ENCODE measurements at places on chromosomes 16 and 17.
A peak's percentile ranks its signal among the peaks of the same experiment; 100 is the strongest.

DNA sequence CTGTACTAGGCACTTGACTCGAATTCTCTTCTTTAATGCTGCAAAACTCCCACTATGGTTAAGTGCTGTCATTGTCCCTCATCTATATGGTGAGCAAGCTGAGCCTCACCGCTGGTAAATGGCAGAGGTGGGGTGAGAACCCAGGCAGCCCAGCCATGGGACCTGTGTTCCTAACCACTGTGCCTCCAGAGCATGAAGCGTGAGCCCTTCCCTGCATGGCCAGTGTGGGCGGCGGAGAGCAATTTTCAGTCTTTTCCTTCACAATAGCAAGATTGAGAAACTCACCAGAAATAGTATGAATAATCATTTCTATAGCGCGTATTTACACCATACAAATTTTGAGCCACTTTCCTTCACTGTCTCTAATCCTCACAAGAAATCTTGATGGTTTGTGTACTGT, 9.2 kb downstream of the BFAR start:
- DNase-seq = no peak

DNA sequence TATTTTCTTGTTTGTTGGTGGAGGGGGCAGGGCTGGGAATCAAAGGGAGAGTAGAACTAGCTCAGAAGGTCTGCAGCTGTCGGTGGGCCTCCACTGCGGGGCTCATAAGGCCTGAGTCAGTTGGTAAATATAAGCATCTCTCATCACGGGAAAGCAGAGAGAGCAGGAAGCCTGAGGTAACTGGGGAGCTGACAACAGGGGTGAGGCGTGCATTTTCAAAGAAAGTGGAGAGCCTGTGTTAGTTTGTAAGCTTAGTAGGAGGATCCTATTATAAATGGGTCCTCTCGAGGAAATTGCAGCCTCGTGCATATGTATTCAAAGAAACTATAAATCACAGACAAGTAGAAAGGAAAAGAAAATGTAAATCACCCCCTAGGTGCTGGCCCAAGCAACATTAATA, 221.0 kb upstream of the CDH13 start:
- DNase-seq = no peak

- no peak for DNase-seq
Observed at GRCh38 chr17:163514-164098, 17.8 kb downstream of the DOC2B start.

GRCh38 chr17:48054238-48055185, 6.4 kb downstream of the NFE2L1 start:
- peak; percentile 53 for DNase-seq

GRCh38 chr16:89112377-89113151, 18.9 kb downstream of the ACSF3 start:
- no peak for DNase-seq

- DNase-seq = no peak
Observed at GRCh38 chr17:80795090-80795580, 196.5 kb upstream of the CHMP6 start.

GRCh38 chr16:7997966-7998365, 592.3 kb downstream of the TMEM114 start:
- DNase-seq = no peak

DNA sequence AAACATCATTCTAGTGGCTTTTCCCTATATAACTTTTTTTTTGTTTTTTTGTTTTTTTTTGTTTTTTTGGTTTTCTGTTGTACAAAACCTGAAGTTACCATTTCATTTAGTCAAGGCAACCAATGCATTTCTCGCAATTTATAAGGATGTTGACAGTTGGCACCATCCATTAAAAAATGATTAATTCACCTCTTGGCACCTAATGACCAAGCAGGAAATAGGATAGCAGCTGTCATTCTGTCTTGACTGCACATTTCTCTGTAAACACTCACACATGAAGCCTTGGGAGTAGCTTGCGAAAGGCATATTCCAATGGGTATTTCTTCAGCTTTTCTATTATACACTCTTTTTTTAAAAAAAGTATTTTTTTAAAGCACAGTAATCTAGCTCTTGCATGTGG, 77.5 kb downstream of the SYCE1L start:
- no peak for DNase-seq

GRCh38 chr17:66301367-66301863, 998 bp upstream of the PRKCA start:
- no peak for DNase-seq

- no peak for DNase-seq
Observed at GRCh38 chr17:44083250-44083849, 12.8 kb downstream of the G6PC3 start.

- no peak for DNase-seq
Observed at GRCh38 chr17:36475346-36475970, 11.0 kb upstream of the ZNHIT3 start.

GRCh38 chr16:66270333-66270927, 96.1 kb upstream of the CDH5 start:
- no peak for DNase-seq

DNA sequence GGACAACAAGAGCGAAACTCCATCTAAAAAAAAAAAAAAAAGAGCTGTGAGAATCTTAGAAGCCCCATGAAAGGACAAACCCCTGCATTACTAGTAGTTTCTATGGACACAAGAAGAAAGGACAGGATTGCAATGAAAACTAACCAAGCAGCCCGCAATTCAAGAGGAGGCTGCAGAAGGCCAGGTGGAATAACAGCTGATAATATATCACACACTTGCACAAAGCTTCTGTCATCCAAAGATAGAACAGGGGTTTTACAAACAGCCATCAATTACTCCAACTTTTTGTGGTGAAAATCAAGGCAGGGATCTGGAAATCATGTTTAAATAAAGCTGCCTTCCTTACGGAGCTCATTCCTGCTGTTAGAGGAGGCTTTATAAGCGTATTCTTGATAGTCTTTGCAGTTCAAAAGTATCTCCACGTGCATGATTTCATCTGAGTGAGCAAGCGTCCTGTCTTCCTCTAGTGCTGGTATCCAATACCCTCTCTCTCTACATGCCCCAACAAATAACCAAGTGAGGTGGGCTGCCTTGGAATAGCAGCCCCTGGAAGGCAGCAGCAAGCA, 23.1 kb upstream of the TMEM94 start:
- DNase-seq = no peak

DNA sequence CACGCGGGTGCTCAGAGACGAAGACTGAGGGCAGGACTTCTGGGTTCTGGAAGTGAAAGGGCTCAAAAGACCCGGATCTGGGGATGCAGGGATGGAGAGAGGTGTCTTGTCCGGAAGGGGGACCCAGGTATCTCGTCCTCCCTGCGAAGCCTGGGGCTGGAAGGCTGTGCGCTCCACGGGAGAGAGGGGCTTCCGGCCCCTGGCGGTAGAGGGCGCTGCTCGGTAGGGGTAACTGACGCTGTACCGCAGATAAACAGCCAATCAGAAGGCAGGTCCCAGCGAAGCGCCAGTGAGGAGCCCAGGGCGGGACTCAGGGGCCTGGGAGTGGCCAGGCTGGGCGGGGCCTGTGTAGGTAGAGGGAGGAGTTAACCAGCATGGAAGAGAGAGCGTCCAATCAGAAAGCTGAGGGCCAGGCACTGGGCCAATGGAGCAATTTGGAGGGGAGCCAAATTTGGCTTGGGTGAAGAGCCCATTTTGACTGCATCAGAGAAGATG, 804 bp downstream of the TGFB1I1 start:
- DNase-seq = peak; percentile 79

- DNase-seq = no peak
Observed at GRCh38 chr17:82444284-82444893, 6.2 kb downstream of the CYBC1 start.

DNA sequence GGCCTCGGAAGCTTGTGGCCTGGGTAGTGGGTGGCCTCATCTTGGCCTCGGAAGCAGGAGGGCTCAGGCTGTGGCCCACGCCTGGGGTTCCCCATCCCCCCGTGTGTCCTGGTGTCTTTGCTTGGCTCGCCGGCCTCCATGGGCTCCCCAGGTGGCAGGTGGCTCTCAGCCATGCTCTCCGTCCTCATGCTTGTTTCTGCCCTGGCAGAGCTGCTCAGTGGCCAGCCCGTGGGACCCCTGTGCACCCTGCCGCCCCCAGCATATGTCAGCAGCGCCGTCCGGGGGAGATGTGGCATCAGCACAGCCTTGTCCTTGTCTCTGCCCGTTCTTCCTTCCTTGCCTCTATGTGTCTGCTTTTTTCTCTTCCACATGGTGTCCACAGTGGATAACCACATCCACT, 38.5 kb downstream of the TBCD start:
- no peak for DNase-seq

- DNase-seq = no peak
Observed at GRCh38 chr17:41741709-41742108, 7.3 kb upstream of the HAP1 start.

DNA sequence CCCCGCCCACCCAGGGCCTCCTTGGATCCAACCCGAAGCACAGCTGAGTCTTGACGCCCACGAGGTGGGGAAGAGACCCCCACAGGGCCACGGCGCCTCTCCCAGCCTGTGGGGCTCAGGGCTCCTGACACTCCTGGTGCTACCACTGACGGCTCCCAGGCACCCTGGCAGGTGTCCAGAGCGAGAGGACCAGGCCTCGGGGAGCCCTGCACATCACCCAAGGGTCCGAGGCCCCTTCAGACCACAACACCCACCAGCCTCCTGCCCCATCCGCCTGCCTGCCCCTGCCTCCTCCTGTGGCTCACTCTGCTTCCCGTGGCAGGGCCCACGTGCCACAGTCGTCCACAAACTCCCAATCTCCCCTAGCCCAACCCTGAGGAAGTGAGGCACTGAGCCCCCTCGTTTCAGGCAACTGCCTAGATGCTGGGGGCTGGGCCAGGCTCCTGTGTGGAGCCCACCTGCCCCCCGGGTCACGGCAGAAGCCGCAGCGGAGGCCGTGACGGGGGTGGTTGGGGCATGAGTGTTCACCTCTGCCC, 28.3 kb upstream of the AATK start:
- DNase-seq = no peak

DNA sequence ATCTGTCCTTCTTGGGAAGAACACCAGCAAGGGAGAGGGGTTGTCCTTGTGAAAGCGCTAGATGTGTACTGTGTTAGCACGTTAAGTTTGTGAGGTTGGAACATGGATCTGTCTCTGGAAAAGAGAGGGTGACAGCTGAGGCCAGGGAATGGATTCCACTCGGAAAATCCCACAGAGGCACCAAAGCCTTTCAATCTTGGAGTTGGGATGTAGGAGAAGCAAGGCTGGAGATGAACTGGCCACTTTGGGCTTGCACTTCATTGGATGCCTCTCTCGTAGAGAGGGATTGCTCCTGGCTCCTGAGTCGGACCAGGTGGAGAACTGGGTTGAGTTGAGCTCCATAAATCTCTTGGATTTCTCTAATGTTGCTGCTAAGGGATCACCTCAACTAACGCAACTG, 67.2 kb downstream of the CCDC182 start:
- no peak for DNase-seq

- DNase-seq = no peak
Observed at GRCh38 chr17:20613905-20614304, 34.4 kb downstream of the CDRT15L2 start.

GRCh38 chr17:11986942-11987329, 10.3 kb downstream of the ZNF18 start:
- DNase-seq = no peak

- no peak for DNase-seq
Observed at GRCh38 chr17:17985153-17985552, 12.5 kb downstream of the DRC3 start.

GRCh38 chr17:31715446-31715845, 143.6 kb downstream of the COPRS start:
- DNase-seq = no peak

GRCh38 chr16:6725634-6726331, 606.9 kb upstream of the RBFOX1 start:
- no peak for DNase-seq

- no peak for DNase-seq
Observed at GRCh38 chr16:1326946-1327618, 6.4 kb upstream of the BAIAP3 start.

GRCh38 chr16:22300427-22301071, 3.3 kb downstream of the POLR3E start:
- no peak for DNase-seq

GRCh38 chr16:89037261-89038152, 56.1 kb upstream of the ACSF3 start:
- no peak for DNase-seq

DNA sequence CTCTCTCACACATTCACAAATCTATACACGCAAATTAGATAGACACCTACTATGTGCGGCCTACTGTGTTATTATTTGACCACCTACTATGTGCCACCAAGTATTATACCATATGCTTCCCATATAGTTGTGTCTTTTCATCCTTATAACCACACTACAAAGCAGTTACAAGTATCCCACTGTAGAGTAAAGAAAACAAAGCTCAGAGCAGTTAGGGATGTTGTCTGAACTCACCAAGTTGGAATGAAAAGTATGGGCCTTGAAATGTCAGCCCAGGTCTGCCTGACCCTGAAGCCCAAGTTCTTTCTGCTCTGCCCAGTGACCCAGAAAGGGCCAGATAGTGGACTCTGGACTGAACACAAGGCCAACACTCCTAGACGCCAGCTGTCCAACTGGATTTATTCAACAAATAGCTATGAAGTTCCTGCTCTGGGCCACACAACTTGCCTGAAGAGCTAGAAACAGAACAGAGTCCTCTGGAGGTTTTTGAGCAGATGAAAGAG, 8.5 kb downstream of the KRT37 start:
- no peak for DNase-seq

DNA sequence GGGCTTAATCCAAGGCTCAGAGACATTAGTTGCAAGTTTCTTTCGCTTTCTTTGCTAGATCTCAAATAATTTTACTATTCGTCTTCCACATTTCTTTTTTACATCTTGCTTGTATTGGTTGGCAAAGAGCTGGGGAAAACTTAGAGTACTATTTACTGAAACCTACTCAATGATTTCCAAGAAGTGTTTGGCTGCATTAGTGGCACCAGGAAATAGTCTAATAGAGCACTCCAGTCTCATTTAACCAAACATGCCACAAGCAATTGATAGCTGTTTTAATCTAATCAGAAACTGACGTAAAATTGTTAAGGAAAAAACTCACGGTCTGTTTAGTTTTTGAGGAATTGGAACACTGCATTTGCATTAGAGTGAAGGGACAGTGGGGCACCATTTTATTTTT, 29.0 kb downstream of the NUP93 start:
- no peak for DNase-seq

GRCh38 chr17:63542942-63543821, 7.1 kb upstream of the DCAF7 start:
- no peak for DNase-seq

Data from NCI-H1048 (cell line).